ENCODE measurements at places on chromosomes 12 and 14.

DNA sequence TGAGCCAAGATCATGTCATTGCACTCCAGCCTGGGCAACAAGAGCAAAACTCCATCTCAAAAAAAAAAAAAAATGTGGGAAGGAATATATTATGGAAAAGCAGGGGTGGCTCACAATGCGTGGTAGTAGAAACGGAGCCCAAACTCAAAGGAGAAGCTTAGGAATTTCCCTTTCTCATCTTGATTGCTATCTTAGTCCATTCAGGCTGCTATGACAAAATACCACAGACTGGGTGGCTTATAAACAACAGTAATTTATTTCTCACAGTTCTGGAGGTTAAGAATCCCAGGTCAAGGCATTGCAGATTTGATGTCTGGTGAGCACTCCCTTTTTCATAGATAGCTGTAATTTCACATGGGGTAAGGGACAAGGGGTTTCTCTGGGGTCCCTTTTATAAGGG is 153.8 kb upstream of the KRR1 start:
- DNase-seq = no peak

DNA sequence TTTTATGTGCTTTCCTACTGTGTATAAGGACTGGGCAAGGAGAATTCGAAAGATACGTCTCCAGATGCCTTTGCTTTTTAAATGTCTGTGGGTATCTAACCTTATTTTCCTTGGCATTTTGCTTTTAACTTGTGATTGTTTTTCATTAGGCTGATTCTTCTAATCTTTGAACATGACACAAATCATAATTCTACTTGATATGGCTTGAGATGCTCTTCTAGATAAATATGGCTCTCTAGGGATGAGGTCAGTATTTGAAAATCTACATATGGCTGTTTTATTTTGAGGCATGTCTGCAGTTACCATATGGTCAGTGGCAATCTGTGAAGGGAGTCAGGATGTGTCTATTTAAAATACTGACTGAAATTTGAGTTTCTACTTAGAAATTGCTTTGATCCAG is 139.2 kb downstream of the SLC2A13 start:
- DNase-seq = no peak

- DNase-seq = no peak
Observed at GRCh38 chr12:26451763-26452162, 256.4 kb downstream of the SSPN start.

- no peak for DNase-seq
Observed at GRCh38 chr14:97107760-97108159, 310.6 kb downstream of the VRK1 start.

DNA sequence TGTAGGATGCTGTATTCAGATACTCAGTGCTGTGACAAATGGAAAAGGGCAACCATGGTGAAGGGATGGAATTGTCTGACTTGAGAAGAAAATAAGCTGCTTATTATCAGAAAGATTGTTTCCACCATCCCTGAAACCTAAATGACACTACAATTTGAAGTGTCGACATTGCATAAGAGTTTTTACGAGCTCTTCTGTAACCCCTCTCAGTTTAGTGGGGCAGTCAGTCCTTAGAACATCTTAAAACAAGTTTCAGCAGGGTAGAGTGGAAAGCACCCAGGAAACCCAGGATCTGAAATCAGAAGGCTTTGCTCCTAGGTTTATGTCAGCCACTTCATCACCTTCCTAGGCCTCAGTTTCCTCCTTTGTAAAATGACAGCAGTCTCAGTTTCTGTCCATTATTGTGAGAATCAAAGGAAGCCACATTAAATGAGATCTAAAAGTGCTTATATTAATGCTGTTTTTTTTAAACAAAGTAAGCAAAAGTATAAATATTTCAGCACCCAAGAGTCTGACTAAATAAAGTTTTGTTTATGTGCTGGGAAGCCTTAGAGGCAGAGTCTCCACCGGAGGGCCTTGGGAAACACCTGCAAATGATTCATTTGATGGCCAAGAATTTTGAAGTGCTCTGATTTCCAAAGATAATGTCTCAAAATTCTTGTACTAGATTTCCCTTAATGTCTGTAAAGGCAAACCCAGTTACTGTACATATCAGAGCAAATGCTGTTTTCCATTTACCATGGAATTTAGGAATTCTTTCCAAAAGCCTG is 1.8 kb downstream of the IFT43 start:
- no peak for DNase-seq

- DNase-seq = no peak
Observed at GRCh38 chr12:29425722-29426121, 44.8 kb upstream of the ERGIC2 start.

DNA sequence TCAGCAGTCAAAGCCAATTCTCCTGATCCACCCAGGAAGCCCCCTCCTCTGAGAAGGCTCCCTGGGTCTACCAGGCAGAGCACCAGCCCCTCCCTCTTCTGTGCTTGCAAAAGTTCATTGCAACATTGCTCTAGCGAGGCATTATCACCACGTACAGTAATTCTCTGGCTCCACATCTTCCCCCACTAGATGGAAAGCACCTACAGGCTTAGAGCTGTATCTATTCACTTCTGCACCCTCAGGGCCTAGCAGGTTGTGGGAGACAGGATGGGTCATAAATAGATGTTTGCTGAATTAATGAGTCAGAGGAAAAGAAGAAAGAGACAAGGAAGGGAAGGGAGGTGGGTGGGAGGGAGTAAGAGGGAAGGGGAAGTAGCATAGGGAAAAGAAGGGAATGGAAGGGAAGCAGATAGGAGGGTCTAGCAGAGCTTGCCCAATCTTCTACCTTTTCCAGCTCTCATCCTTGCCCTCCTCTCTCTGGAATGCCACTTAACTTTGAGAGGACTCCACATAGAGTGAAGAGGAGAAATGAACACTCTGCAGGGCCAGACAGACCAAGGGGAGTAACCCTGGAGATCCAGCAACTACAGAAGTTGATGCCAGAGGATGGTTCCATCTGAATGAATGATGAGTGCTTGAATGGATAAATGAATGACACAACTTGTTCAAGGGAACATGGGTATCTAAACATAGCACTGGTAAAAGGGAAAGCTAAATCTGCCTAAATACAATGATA is 42.0 kb upstream of the NT5DC3 start:
- DNase-seq = no peak

GRCh38 chr14:72643317-72643801 is 250.5 kb downstream of the DPF3 start:
- no peak for DNase-seq

DNA sequence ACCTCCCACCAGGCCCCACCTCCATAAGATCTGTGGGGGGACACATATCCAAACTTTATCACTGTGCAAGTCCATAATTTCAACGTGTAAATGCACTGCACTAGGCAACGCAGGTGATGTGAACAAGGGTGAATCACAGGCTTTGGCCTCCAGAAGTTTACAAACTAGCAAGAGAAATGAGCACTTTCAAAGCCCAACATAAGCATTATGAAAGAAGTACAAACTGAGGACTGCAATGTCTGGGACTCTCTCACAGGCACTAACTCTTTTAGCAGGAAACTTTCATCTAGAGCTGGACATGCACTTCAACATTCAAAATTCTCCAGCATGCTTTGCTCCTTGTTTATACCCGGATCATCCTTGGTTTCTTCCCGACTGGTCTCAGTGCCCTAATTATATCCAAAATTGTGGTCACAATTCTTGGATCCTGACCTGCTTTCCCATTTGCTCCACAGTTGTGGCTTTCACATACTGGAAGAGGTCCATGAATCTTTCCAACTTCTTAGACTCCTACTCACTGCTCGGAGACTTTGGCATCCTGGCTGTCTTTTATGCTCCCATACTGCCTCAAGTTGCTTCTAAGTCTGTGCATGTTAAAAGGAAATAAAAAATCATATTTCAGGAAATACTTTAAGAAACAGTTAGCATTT is 44.9 kb upstream of the STRAP start:
- no peak for DNase-seq

DNA sequence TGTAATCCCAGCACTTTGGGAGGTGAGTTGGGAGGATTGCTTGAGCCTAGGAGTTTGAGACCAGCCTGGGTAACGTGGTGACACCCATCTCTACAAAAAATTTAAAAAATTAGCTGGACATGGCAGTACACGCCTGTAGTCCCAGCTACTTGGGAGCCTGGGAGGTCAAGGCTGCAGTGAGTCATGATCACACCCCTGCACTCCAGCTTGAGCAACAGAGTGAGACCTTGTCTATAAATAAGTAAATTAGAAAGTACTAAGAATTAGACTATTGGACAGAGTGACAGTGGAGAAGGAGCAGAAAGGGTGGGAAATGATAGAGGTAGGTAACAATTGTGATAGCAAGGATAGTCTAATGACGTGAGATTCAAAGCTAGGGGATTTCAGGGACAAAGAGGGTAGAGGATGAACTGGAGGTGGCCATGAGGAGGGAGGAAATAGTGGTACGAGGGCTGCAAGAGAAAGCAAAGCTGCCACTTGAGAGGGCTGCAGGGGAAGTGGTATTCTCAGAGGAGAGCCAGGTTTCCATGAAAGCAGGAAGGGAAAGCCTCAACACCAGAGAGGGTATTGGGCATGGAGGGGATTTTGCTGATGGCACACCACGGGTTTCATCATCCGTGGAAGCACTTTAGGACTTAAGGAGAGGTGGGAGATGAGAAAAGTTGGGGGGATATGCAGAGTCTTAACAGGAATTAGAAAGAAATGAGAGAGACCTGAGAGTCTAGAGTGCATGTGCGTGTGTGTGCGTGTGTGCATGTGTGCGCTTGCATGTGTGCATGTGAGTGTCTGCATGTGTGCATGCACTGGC is 85.6 kb downstream of the SYNE2 start:
- DNase-seq = no peak

GRCh38 chr12:52969166-52969795 is 20.4 kb downstream of the KRT18 start:
- DNase-seq = no peak

GRCh38 chr14:100532906-100533655 is 54.1 kb downstream of the BEGAIN start:
- DNase-seq = no peak

- no peak for DNase-seq
Observed at GRCh38 chr14:81144824-81145603, 75.7 kb downstream of the GTF2A1 start.

DNA sequence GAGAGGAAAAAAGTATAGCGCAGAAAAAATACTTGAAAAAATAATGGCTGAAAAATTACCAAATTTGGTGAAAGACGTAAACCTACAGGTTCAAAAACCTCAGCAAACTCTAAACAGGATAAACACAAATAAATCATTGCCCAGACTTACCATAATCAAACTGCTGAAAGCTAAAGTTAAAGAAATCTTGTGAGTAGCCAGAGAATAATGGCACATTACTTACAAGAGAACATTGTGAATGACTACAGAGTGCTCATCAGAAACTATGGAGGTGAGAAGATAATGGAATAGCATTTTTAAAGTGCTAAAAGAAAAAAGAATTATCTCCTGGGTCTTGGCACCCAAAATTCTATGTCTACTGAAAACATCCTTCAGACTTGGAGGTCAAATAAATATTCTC is 36.0 kb downstream of the ATF1 start:
- no peak for DNase-seq

GRCh38 chr12:47160316-47161244 is 80.8 kb upstream of the AMIGO2 start:
- no peak for DNase-seq

- DNase-seq = no peak
Observed at GRCh38 chr12:94962670-94963069, 40.8 kb downstream of the NDUFA12 start.

DNA sequence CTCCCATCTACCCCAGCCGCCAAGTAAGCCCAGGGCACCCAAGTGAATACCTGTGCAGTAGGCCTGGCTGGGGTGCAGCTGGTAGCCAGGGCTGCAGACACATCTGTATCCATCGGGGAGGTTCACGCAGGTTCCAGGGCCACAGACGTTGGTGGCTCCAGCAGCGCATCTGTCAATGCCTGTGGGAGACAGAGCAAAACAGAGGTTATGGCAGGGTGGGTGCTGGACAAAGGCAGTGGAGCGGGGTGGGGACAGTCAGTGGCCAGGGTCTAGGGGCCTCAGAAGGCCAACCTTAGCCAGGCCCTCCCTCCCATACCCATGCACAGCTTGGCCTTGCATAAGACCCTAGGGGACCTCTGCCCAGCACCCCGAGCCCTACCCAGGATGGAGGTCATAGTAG is 29.2 kb downstream of the ISCA2 start:
- no peak for DNase-seq

DNA sequence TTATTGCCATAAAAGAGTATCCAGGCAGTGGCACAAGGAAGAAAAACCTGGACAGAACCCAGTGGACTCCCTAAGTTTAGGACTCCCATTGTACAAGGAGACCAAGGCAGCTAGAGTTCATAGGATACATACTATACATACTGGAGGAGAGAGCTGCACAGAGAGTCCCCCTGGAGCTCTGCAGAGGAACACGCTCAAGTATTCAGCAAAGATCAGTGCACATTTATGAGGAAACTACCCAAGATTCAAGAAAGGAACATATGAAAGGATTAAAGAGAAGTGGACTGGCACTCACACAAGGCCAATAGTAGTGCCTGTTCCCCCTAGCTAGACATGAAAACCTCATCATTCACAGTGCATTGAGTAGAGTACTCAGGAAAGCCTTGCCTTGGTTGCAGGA is 43.0 kb upstream of the CHPT1 start:
- no peak for DNase-seq

DNA sequence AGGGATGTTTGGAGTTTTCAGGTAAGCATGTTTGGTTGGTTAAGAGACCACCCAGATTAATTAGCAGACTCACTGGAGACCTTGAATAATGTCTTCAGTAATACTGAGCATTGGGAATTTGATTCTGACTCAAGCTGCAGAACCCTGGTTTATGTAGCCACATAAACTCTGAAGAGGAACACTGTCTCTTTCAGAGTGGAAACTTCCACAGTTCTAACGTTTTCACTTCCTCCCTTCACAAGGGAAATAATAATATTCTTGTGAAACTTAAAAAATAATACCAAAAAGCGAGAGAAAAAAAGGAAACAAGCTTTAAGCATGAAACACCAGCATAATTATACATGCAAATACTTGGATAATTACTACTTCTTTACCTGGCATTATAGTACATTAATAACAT is 40.0 kb upstream of the ST8SIA1 start:
- no peak for DNase-seq

GRCh38 chr12:123973552-123974341 is 732 bp downstream of the ZNF664 start:
- no peak for DNase-seq

GRCh38 chr14:22781301-22781991 is 15.0 kb downstream of the OXA1L start:
- no peak for DNase-seq

GRCh38 chr12:10802587-10802986 is at the start of gene TAS2R7:
Gene TAS2R7, minus strand, starts transcription at chr12:10802627. Its CDS starts 57 bp downstream, at chr12:10802570.
- DNase-seq = no peak

DNA sequence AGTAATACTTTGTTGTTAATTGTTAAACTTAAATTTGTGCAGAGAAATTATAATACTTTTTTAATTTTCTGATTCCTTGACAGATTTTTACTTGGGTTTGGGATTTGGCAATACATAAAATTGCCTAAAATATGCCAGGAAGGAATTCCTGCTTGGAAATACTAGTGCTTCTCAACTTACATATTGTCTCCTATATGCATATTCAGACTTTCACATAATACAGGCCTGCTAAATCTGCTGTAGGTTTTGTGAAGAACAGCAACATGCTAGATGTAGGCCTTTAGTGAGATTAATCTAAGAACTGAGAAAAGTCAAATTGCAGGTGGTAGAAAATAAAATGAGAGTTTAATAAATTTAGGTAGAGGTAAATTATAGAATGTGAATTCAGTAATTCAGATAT is 468.5 kb upstream of the MIS18BP1 start:
- DNase-seq = no peak

Data from cortex of kidney (tissue), 1 donor.